ENCODE measurements at places on chromosomes 7 and 10. TPM values are rescaled to one million over a fixed set of nuclear protein-coding genes. Genes with fewer than 3 reads are reported as not detected.
A peak's percentile ranks its signal among the peaks of the same experiment; 100 is the strongest.

- no peak for DNase-seq
- H3K36me3 ChIP-seq: no peaks in the 10 kb centered on the region
- no peaks in the 10 kb centered on the region for H3K27me3 ChIP-seq
- H3K27ac ChIP-seq: no peak overlapping the region
- H3K4me1 ChIP-seq: no peaks in the 10 kb centered on the region
- no peak overlapping the region for H3K4me3 ChIP-seq
Measured at GRCh38 chr10:44849936-44850335, 61.2 kb upstream of the TMEM72 start.

DNA sequence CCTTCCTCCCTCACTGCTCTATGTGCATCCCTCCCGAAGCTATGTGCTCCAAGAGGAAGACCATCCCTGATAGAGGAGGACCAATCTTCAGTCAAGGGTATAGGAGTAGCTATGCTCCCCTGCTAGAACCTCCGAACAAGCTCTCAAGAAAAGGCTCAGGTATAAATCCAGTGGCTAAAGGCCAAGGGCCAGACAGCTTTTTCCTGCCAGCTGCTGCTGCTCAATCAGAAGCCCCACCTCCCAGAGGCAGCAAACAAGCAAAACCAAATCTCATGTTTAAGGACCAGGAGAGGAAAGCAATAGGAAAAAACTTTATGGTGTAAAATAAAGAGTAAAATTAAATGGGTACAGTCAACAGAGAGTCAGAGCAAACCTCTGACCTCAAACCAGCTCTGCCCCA is 187.2 kb downstream of the FGFR2 start:
- H3K36me3 ChIP-seq: no peaks in the 10 kb centered on the region
- DNase-seq: no peak
- H3K4me1 ChIP-seq: no peaks in the 10 kb centered on the region
- H3K27me3 ChIP-seq: no peaks in the 10 kb centered on the region
- no peak overlapping the region for H3K27ac ChIP-seq

Gene CYP17A1
- total RNA-seq: not detected

Gene ACTL6B
- not detected for total RNA-seq

GRCh38 chr10:33031815-33032653 is 74.0 kb upstream of the ITGB1 start:
- H3K36me3 ChIP-seq: no peaks in the 10 kb centered on the region
- H3K4me3 ChIP-seq: peak overlapping the region; percentile 35
- H3K27ac ChIP-seq: peak overlapping the region; percentile 80
- H3K27me3 ChIP-seq: no peaks in the 10 kb centered on the region

DNA sequence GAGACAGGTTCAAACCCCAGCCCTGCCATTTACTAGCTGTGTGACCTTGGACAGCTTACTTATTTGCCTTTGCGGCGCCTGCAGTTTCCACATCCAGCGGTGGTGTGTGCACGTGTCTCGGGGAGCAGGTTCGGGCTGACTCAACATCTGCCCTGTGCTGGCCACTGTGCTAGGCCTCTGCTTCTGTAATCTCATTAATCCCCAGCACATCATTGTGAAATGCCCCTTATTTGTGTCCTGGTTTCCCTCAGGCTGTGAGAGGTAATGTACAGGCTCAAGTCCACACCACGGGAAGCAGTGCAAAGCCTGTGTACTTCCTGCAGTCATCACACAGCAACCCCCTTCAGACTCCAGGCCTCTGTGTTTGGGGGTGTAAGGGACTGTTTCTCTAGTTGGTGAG is 285.7 kb downstream of the RPS24 start:
- H3K4me3 ChIP-seq: no peak overlapping the region
- H3K27ac ChIP-seq: no peak overlapping the region
- no peaks in the 10 kb centered on the region for H3K27me3 ChIP-seq
- peaks cover 15% of the 10 kb centered on the region for H3K4me1 ChIP-seq
- no peak for DNase-seq

DNA sequence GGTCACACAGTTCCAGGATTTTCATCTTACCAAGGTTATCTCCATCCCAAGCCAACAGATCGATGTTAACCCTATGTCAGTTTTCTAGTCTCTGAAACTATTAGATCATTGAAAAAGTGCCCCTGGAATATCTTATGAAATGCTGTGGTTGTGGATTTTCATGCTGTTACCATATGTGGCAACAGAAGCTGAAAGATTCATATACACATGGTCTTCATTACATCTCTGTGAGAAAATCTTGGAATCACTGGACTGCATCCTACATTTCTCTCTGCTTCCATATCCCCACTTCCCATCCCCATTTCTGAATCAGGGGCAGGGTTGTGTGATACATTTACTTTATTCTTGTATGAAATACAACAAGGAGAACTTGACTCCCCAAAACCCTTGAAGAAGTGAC is 146.1 kb downstream of the SLC16A9 start:
- peak; percentile 41 for DNase-seq
- no peak overlapping the region for H3K4me3 ChIP-seq
- no peak overlapping the region for H3K27ac ChIP-seq
- no peaks in the 10 kb centered on the region for H3K36me3 ChIP-seq
- H3K4me1 ChIP-seq: peaks cover 7% of the 10 kb centered on the region
- no peaks in the 10 kb centered on the region for H3K27me3 ChIP-seq

- H3K27ac ChIP-seq: no peak overlapping the region
- no peaks in the 10 kb centered on the region for H3K36me3 ChIP-seq
- DNase-seq: no peak
- no peak overlapping the region for H3K4me3 ChIP-seq
- no peaks in the 10 kb centered on the region for H3K4me1 ChIP-seq
- H3K27me3 ChIP-seq: no peaks in the 10 kb centered on the region
Measured at GRCh38 chr10:90051053-90051452, 349.7 kb downstream of the KIF20B start.

DNA sequence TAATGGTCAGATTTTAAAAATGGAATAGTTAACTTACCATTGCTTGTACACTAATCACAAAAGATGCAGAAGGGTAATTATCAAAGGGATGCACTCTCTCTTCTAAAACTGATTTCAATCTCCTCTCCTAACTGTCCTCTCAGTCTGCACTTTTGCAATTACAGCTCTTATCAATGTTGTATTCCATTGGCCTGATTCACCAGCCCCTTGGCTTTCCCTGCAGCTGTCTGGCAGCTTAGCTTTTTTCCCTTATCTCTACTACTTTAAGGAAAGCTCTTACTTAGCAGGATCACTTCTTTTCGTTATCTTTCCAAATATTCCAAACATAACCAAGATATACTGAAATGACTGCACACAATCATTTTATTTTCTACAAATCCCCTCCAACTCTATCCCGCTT is 448.8 kb downstream of the GRM8 start:
- no peaks in the 10 kb centered on the region for H3K36me3 ChIP-seq
- H3K27me3 ChIP-seq: no peaks in the 10 kb centered on the region
- no peak overlapping the region for H3K4me3 ChIP-seq
- H3K27ac ChIP-seq: no peak overlapping the region

DNA sequence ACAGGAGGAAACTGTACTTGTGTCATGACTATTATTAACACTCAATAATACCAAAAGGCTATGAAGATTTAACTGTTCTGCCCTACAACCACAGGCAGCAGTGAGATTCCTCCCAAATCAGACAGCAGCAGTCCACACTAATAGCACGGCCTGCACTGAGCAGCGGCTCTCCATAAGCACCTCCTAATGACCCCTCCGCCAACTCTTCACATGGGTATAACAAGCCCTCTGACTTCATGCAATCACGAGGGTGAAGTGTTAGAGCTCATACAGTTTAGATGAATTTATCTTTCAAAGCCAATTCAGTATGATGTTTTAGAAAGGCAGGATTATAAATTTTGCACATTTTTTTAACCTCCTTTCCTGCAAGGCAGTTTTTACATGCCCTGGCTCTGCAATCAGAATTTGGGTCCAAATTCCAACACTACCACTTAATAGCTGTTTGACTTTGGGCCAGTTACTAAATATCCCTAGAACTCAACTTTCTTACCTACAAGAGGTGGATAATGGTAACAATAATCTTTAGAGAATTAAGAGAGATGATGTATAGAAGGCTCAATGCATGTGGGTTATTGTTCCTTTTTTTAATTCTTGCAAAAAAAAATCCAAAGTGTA is 617.1 kb downstream of the KCNMA1 start:
- H3K27ac ChIP-seq: no peak overlapping the region
- 0 out of 2 replicates have a peak, but pooled peaks cover 3% of the 10 kb centered on the region for H3K36me3 ChIP-seq
- H3K27me3 ChIP-seq: no peaks in the 10 kb centered on the region
- no peak for DNase-seq
- H3K4me3 ChIP-seq: no peak overlapping the region
- peaks cover 10% of the 10 kb centered on the region for H3K4me1 ChIP-seq

Gene LOXL4
- total RNA-seq: 507 TPM

DNA sequence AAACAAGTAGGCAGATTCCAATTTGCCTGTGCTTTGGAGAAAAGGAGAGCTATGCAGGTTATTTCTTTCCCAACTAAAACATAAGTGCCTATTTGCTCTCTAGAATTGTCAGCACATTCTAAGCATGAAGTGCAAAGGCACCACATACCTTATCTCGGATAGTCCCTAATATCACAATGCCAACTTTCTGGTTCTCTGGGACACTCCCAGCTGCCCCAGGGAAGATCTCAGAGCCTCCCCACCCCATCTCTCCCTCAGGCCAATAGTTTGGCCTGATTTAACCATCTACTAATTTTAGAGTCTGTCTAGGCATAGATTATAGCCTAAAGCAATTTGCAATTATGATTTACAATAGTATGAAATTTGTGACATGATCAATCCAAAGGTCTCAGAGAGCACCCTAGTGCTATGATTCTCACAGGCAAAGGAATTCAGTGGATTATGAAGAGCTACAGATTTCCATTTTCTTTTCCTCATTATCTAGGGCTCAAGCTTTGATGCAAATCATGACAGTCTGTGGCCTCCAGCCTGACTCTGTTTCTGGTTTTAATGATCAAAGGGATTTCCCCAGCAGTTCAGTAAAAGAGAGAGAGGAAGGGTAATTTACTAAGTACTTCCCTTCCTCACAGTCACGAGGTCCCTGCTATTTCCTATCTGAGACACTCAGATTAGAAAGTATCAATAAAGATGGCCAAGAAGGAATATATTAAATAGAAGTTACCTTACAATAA is 29.0 kb upstream of the IL6 start:
- H3K36me3 ChIP-seq: no peaks in the 10 kb centered on the region
- no peak overlapping the region for H3K4me3 ChIP-seq
- no peak overlapping the region for H3K27ac ChIP-seq
- no peak for DNase-seq

GRCh38 chr7:150734254-150734653 is 3.0 kb upstream of the GIMAP5 start:
- no peak for DNase-seq
- no peaks in the 10 kb centered on the region for H3K36me3 ChIP-seq
- H3K27ac ChIP-seq: no peak overlapping the region
- no peaks in the 10 kb centered on the region for H3K27me3 ChIP-seq

DNA sequence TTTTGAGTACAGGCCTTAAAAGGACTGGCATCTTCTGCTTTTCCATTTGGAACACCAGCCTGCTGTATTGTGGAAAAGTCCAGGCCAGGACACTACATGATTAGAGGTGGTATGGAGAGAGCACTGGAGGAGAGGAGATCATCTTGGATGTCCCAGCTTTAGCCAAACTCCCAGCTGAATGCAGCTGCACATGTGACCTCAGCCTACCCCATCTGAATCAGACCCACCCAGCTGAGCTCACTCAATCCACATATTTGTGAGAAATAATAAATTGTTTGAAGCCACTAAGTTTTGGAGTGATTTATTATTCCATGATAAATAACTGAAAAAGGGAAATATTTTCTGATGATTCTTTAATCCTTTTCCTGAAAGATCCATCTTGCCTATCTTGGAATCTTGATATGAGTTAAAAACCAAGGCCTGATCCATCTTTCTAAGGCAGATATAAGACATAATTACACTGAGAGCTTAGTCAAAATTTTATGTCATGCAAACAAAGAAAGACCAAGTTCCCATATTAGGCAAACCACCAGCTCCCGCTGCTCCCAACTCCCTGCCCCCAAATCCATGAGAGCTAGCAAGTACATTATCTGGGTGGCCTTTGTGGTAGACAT is 55.1 kb upstream of the TRIL start:
- H3K27ac ChIP-seq: no peak overlapping the region
- no peak for DNase-seq
- no peak overlapping the region for H3K4me3 ChIP-seq
- H3K36me3 ChIP-seq: no peaks in the 10 kb centered on the region
- no peaks in the 10 kb centered on the region for H3K27me3 ChIP-seq

DNA sequence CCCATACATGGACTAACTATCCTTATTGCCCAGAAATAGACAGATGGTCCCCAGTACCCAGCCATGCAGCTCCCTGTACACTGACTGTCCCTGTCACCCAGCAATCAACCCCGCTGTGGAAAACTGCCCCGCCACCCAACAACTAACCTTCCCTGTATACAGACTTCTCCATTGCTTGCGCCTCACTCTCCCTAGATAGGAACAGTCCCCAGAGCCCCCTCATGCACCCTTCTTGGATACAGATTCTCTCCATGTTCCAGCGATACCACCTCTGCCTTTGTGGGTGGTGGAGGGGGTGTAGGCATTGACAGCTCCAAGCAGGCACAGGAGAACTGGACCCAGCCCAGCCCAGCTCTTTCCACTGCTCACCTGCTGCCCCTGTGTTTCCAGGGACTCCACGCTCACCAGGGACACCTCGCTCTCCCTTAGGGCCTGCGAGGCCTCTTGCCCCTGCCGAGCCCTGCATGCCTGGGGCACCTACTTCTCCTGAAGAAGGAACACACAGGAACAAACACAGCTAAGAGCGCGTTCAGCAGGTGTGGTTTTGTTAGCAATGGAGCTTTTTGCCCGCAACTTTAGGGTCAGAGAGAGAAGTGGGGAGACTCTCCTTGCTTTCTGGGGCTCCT is 7.2 kb downstream of the SFTPD start:
- H3K27ac ChIP-seq: no peak overlapping the region
- H3K4me1 ChIP-seq: no peaks in the 10 kb centered on the region
- no peaks in the 10 kb centered on the region for H3K36me3 ChIP-seq
- peaks cover 12% of the 10 kb centered on the region for H3K27me3 ChIP-seq

Gene TMEM236
- total RNA-seq: 0.11 TPM

All from GM23248 (cell line).